Activated T-helper 2 cell treated with anti-CD3 and anti-CD28 coated beads, Interferon-gamma antibody, Interleukin-2, Interleukin-4, amounts not matched to agents 10 μg/mL and 5 μg/mL and 100 μg/mL, durations not matched to agents 14 hours and 24 hours and 36 hours (primary cell): ENCODE measurements at places on chromosomes 6 and 20.

GRCh38 chr20:3652676-3653596 lies 10.3 kb downstream of the GFRA4 start:
- H3K4me3 ChIP-seq, result no peak overlapping the region
- peaks cover 6% of the 10 kb centered on the region for H3K27me3 ChIP-seq
- no peak for DNase-seq
- H3K36me3 ChIP-seq, result no peaks in the 10 kb centered on the region
- peaks cover 7% of the 10 kb centered on the region for H3K4me1 ChIP-seq

- no peak overlapping the region for H3K4me3 ChIP-seq
- peaks cover 3% of the 10 kb centered on the region for H3K4me1 ChIP-seq
- H3K36me3 ChIP-seq, result no peaks in the 10 kb centered on the region
- H3K27me3 ChIP-seq, result peaks cover 25% of the 10 kb centered on the region
These were observed 72.7 kb upstream of the GATA5 start for GRCh38 chr20:62548471-62548870.

GRCh38 chr20:1820138-1821079 lies 74.8 kb upstream of the SIRPA start:
- no peak overlapping the region for H3K27ac ChIP-seq
- no peaks in the 10 kb centered on the region for H3K36me3 ChIP-seq
- H3K4me1 ChIP-seq, result no peaks in the 10 kb centered on the region
- H3K27me3 ChIP-seq, result peaks cover 35% of the 10 kb centered on the region

- H3K4me3 ChIP-seq, result no peak overlapping the region
- H3K27me3 ChIP-seq, result peaks cover 75% of the 10 kb centered on the region
- H3K36me3 ChIP-seq, result no peaks in the 10 kb centered on the region
- no peak for DNase-seq
- H3K27ac ChIP-seq, result no peak overlapping the region
These were observed 11.4 kb downstream of the GPX5 start for GRCh38 chr6:28537065-28537464.

- H3K27ac ChIP-seq, result peak within 1 kb of the TSS; percentile 100
- H3K36me3 ChIP-seq, result peaks cover 40% of the 10 kb centered on the region
- H3K4me3 ChIP-seq, result peak within 1 kb of the TSS; percentile 96
- H3K27me3 ChIP-seq, result no peaks in the 10 kb centered on the region
These were observed at the start of gene SYNGAP1 for GRCh38 chr6:33419580-33420490. SYNGAP1 (plus strand) TSS chr6:33420065; CDS start chr6:33420265, 200 bp downstream.
